A172 (cell line): ENCODE measurements at places on chromosomes 2 and 18.

GRCh38 chr2:201242571-201243277 lies 17.6 kb upstream of the CASP8 start:
- DNase-seq, result no peak

GRCh38 chr2:177393203-177393755 lies 706 bp downstream of the AGPS start:
- DNase-seq, result peak; percentile 23

DNA sequence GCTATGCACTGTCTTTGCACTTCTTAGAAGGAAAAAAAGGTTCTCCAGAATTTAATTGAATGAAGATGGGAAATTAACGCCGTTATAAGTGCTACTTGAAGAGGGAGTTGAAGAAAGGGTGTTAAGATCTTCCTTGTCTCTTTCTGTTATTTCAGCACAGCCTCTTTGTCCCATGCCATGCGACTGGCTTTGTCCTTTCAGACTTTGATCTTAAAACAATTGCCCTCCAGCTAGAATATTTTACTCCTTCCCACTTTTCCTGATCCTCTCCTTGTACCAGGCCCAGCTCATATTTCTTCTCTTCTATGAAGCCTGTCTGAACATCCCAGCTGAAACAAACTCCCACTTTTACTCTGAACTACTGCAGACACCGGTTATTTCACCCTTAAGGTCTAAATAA lies 51.4 kb downstream of the RAB27B start:
- DNase-seq, result no peak

DNA sequence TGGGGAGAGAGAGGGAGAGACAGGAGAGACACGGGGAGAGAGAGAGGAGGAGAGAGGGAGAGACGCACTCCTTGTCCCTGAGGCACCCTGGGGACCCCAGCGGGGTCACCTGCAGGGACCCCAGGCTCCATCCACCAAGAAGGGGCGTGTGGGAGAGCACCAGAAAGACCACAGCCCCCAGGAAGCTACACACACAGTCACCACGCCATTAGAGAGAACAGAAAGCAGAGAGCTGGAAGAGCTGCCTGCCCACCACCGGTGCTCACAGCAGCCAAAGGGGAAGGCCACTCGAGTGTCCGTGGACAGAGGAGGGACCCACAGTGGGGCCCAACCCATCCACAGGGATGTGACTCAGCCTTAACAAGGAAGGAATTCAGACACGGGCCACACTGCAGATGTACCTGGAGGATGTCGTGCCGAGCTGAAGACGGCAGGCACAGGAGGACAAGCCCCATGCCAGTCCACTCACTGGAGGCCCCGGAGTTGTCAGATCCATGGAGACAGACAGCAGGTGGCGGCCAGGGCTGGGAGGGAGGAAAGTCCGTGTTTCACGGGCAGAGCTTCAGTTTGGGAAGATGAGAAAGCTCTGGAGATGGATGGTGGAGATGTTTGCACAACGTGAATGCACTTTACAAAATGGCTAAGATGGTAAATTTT lies 11.5 kb upstream of the NFATC1 start:
- DNase-seq, result no peak

DNA sequence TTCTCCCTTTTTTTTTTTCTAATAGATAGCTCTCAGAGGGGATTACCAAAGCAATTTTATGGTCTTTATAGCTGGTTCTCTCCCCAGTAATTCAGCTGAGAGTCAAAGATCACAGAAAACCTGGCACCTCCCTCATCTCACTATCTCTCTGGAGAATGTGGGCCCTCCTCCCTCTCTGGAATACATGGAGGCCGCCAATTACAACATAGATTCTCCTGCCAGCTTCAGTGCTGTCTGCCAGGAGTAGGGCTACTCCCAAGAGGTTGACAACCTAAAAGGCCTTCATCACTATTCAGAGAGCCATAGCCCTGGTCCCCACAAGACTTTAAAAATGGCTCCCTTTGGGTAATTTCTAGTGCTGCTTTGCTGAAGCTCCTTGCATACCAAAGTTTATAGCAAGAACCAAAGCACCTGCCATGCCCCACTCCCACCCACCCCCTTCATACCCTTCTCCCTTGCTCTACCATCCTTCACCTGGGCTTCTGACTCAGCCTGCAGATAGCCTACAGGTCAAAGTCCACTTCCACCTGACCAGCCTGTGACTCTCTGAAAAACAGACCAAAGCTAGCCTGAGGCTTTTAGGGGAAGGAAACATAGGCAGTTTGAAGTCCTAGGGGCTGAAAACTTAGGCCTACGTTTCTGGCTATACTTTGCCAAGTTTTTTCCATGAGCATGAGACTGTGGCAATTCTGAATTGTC lies 472.3 kb downstream of the TNS1 start:
- no peak for DNase-seq

DNA sequence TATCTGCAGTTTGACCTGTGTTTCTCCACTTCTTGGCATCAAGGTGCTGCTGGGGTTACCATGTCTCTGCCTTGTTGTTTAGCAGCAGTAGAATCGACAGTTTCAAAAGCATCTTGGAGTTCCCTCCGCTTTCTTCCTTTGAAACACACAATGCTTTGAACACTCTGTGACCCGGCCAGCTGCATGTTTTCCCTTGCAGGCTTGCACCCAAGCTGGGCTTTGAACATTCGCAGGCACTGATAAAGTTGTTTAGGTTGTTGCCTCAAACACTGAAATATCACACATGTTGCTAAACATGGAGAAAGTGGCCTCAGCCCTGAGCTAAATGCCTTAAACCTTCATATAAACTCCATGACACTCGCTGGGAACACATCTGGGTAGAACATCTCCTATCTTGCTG lies 251.7 kb downstream of the TSN start:
- DNase-seq, result no peak

GRCh38 chr2:241114836-241115235 lies 12.7 kb upstream of the MTERF4 start:
- no peak for DNase-seq

DNA sequence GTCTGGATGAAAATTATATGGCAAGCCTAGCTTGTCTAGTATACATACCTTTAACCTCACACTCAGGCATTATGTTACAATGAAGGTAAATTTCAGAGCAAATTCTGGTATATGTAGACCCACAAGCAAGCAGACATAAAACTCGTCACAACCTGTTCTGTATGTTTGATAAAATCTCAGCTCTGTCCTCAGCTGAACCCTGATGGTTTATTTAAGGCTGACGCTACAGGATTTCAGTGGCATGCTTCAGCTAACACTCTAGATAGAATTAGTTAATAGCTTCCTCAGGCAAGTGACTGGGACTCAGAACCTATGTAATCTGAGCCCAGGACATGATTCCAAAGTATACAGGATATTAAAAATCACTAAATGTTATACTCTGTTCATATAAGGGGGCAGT lies 68.2 kb upstream of the MC2R start:
- no peak for DNase-seq

DNA sequence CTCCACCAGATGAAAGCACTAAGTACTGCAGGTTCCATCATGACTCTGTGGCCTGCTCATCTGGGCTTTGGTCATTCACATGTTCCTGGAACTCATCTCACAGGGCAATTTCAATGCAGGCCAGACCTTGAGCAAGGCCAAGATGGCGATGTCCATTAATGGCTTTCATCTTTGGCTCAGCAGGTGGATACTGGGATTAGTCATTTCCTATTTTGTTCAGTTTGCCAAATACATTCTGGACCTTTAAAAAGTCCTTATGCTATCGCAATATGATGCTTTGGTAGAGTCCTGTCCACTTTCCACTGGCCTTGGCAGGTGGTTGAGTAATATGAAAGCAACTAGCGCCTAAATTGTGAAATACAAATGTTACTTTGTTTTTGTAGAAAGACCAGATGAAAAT lies 170.1 kb upstream of the REV1 start:
- DNase-seq, result peak; percentile 67

- DNase-seq, result no peak
Observed at GRCh38 chr2:7601990-7602389, 684.8 kb downstream of the RNF144A start.

DNA sequence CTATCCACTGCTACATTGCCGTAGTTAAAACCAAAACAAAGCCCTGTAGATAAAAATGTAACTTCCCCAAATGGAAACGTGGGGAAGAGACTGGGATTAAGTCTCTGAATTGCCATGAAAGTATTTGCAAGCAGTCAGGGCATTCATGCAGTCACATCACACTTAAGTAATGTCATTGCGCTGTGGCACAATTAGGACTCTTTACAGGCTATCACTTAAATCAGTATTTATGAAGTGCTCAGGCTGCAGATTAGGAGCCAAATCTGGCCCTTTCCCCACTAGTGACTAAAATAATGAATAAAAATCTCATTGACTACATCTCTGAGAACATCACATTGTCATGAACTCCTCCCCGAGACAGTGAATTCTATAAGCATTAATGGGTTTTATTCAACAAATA lies 300.9 kb downstream of the ICOS start:
- DNase-seq, result no peak

DNA sequence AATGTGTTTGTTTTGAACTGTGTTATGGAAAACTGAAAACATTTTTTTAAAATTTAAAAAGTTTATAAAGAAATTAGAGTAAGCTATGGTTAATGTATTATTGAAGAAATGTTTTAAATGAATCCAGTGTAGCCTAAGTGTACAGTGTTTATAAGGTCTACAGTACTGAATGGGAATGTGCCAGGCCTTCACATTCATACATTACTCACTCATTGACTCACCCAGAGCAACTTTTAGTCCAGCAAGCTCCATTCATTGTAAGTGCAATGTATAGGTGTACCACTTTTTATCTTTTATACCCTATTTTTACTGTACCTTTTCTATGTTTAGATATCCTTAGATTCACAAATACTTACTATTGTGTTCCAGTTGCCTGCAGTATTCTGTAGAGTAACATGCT lies 215.1 kb upstream of the THUMPD2 start:
- peak; percentile 82 for DNase-seq

- no peak for DNase-seq
Observed at GRCh38 chr2:12584338-12584737, 132.4 kb upstream of the TRIB2 start.

DNA sequence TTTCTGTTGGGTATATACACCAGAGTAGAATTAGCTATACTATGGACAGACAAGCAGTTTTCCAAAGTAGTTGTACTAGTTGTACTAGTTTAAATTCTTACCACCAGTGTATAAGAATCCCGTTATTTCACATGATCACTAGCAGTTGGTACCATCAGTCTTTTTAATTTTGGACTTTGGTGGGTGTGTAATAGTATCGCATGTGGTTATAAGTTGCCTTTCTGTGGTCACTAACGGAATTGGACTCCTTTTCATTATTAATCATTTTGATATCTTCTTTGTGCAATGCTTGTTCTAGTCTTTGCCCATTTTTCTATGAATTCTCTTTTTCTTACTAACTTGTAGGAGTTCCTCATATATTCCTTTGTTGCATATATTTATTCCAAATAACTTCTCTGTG lies 89.8 kb downstream of the ASXL2 start:
- DNase-seq, result no peak

GRCh38 chr2:154078926-154079325 lies 207.2 kb downstream of the GALNT13 start:
- DNase-seq, result no peak

GRCh38 chr2:174664084-174664759 lies 66.6 kb upstream of the WIPF1 start:
- no peak for DNase-seq
